ENCODE measurements at places on chromosomes 13 and 19.

- no peak overlapping the region for H3K4me3 ChIP-seq
- no peak overlapping the region for H3K27ac ChIP-seq
- no peaks in the 10 kb centered on the region for H3K36me3 ChIP-seq
These were observed 1.6 kb upstream of the PTGIR start for GRCh38 chr19:46626446-46626845.

DNA sequence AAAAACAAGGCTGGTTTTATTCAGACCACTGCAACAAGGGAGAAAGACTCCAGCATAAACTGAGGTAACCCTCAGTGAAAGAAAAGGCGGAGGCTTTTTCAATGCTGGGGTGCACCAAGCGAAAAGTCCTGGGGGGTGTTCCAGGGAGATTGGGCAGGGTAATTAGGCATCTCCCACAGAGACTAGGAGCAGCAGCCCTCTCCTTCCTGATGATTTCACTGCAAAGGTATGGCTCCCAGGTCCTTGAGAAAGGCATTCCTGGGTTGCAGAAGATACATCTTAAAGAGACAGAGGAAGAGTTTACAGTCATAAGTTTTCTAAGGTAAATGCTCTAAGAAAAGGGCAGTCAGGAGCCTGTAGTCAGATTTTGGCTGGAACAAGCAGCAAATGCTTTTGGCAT, 412.0 kb downstream of the FOXO1 start:
- no peaks in the 10 kb centered on the region for H3K4me1 ChIP-seq
- no peak overlapping the region for H3K4me3 ChIP-seq
- H3K27ac ChIP-seq = no peak overlapping the region
- H3K36me3 ChIP-seq = no peaks in the 10 kb centered on the region
- H3K27me3 ChIP-seq = no peaks in the 10 kb centered on the region

DNA sequence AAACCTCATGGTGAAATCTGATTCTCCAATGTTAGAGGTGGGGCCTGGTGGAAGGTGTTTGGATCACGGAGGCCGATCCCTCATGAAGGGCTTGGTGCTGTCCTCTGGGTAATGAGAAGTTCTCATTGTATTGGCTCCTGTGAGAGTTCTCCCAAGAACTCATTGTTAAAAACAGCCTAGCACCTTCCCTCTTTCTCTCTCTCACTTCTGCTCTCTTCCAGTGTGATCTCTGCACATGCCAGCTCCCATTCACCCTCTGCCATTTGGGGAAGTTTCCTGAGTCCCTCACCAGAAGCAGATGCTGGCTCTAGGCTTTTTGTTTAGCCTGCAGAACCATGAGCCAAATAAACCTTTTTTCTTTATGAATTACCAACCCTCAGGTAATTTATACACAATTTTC, 3.1 kb upstream of the SUCLA2 start:
- peak; percentile 39 for DNase-seq
- peaks cover 37% of the 10 kb centered on the region for H3K4me1 ChIP-seq
- no peaks in the 10 kb centered on the region for H3K36me3 ChIP-seq
- peak overlapping the region; percentile 90 for H3K27ac ChIP-seq
- H3K4me3 ChIP-seq = no peak overlapping the region

DNA sequence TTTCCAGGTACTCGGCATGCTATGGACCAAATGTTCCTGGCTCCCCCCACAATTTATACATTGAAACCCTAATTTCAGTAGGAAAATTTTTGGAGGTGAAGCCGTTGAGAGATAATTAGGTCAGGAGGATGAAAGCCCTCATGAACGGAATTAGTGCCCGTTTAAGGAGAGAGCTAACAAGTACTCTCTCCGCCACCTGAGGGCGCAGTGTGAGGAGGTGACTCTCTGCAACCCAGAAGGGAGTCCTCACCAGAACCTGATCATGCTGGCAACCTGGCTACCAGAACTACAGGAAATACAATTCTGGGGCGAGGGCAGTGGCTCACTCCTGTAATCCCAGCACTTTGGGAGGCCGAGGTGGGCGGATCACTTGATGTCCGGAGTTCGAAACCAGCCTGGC, 397.8 kb downstream of the SLITRK5 start:
- H3K4me3 ChIP-seq = no peak overlapping the region
- no peak overlapping the region for H3K27ac ChIP-seq
- no peaks in the 10 kb centered on the region for H3K27me3 ChIP-seq

- H3K27me3 ChIP-seq = peaks cover 20% of the 10 kb centered on the region
- peak within 1 kb of the TSS; percentile 85 for H3K4me3 ChIP-seq
- DNase-seq = peak; percentile 84
- H3K36me3 ChIP-seq = no peaks in the 10 kb centered on the region
- no peak within 1 kb of the TSS for H3K27ac ChIP-seq
- H3K4me1 ChIP-seq = peaks cover 14% of the 10 kb centered on the region
These were observed at the start of gene SERP2 for GRCh38 chr13:44373601-44374347. Gene SERP2 (plus strand): TSS chr13:44373824. CDS start chr13:44374026, 202 bp downstream.

GRCh38 chr13:59885076-59885475, 278.7 kb downstream of the DIAPH3 start:
- no peak overlapping the region for H3K4me3 ChIP-seq
- no peaks in the 10 kb centered on the region for H3K27me3 ChIP-seq
- H3K4me1 ChIP-seq = no peaks in the 10 kb centered on the region
- no peak for DNase-seq
- H3K36me3 ChIP-seq = no peaks in the 10 kb centered on the region

GRCh38 chr13:24644036-24644435, 36.2 kb upstream of the ATP12A start:
- H3K27me3 ChIP-seq = no peaks in the 10 kb centered on the region
- H3K27ac ChIP-seq = no peak overlapping the region
- no peak overlapping the region for H3K4me3 ChIP-seq
- no peaks in the 10 kb centered on the region for H3K4me1 ChIP-seq

GRCh38 chr13:110352735-110353134, 45.7 kb downstream of the COL4A2 start:
- H3K36me3 ChIP-seq = no peaks in the 10 kb centered on the region
- no peak overlapping the region for H3K27ac ChIP-seq
- no peak overlapping the region for H3K4me3 ChIP-seq
- H3K27me3 ChIP-seq = no peaks in the 10 kb centered on the region

DNA sequence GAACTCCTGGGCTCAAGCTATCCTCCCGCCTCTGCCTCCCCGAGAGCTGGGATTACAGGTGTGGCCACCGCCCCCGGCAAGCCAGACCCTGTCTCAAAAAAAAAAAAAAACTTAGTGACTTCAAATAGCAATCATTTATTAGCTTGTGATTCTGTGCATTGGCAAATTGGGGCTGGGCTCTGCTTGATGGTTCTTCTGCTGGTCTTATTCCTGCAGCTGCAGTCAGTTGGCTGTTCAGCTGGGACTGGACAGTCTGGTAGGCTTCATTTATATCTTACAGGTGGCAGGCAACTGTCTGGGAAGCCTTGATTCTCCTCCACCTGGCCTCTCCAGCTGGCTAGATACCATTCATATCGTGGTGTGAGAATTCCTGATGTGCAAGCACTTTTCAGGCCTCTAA, 7.4 kb downstream of the DHDH start:
- no peak for DNase-seq
- no peak overlapping the region for H3K4me3 ChIP-seq
- no peaks in the 10 kb centered on the region for H3K4me1 ChIP-seq
- H3K27me3 ChIP-seq = no peaks in the 10 kb centered on the region

GRCh38 chr13:96417939-96418685, 328.2 kb downstream of the HS6ST3 start:
- no peaks in the 10 kb centered on the region for H3K36me3 ChIP-seq
- no peaks in the 10 kb centered on the region for H3K27me3 ChIP-seq
- H3K4me3 ChIP-seq = no peak overlapping the region
- peaks cover 22% of the 10 kb centered on the region for H3K4me1 ChIP-seq
- no peak overlapping the region for H3K27ac ChIP-seq
- DNase-seq = no peak

DNA sequence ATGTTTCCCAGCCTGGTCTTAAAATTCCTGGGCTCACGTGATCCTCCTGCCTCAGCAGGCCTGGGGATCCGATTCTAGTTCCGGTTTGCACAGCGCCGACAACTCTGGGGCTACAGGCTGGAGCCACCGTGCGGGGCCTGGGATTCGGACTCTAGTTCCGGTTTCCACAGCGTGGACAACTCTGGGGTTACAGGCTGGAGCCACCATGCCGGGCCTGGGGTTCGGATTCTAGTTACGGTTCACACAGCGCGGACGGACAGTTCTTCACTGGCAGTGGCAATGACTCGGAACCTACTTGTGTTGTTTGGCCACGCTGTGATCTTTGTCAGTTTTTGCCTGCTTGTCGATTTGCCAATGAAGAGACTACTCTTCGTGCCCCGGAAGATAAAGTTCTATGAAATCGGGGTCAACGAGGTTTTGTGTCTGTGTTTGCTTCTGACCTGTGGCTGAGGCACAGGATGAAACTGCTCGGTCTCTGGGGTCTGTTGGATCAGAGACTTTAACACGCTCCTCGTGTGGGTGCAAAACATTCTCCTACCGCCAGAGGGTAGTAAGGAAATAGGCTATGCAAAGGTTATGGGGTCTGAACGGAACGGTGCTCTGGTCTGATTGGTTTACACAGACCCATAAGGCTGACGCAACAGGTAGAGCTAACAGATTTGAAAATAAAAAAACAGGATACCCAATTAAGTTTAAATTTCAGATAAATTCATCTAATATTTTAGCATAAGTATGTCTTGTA, 12.1 kb upstream of the ZSCAN1 start:
- no peak overlapping the region for H3K4me3 ChIP-seq
- DNase-seq = peak; percentile 98
- no peaks in the 10 kb centered on the region for H3K4me1 ChIP-seq
- H3K36me3 ChIP-seq = no peaks in the 10 kb centered on the region

- H3K36me3 ChIP-seq = no peaks in the 10 kb centered on the region
- no peak overlapping the region for H3K27ac ChIP-seq
- H3K4me1 ChIP-seq = no peaks in the 10 kb centered on the region
- no peak overlapping the region for H3K4me3 ChIP-seq
- peak; percentile 3 for DNase-seq
These were observed 130.1 kb upstream of the ZNF91 start for GRCh38 chr19:23525276-23525852.

GRCh38 chr13:20721454-20722357, 18.2 kb downstream of the IL17D start:
- no peaks in the 10 kb centered on the region for H3K4me1 ChIP-seq
- H3K27ac ChIP-seq = no peak overlapping the region
- peak overlapping the region; percentile 76 for H3K4me3 ChIP-seq

- DNase-seq = peak; percentile 78
- H3K27me3 ChIP-seq = no peaks in the 10 kb centered on the region
- no peak overlapping the region for H3K27ac ChIP-seq
- no peaks in the 10 kb centered on the region for H3K36me3 ChIP-seq
- no peaks in the 10 kb centered on the region for H3K4me1 ChIP-seq
These were observed 12.3 kb upstream of the ZNF180 start for GRCh38 chr19:44512326-44513298.

DNA sequence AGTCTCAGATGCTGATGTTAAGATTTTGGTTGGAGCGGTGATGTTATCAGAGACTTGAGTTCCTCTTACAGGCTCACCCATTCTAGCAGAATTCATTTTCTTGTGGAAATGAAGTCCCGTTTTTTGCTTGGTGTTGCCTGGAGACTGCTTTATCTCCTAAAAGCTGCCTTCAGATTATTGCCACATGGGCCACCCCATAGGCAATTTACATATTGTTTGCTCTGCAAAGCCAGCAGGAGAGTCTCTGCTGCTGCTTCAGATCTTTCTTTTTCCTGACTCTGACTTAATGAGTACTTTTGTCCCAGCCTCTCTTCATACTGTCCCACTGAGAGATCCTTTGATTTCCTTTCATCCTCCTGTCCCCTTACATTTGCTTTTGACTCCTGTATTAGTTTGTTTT, 114.6 kb downstream of the TDRD3 start:
- peaks cover 4% of the 10 kb centered on the region for H3K36me3 ChIP-seq
- DNase-seq = peak; percentile 4
- no peak overlapping the region for H3K4me3 ChIP-seq
- H3K4me1 ChIP-seq = peaks cover 14% of the 10 kb centered on the region
- no peaks in the 10 kb centered on the region for H3K27me3 ChIP-seq

- no peak overlapping the region for H3K4me3 ChIP-seq
- no peak overlapping the region for H3K27ac ChIP-seq
- no peaks in the 10 kb centered on the region for H3K27me3 ChIP-seq
- DNase-seq = peak; percentile 82
- peaks cover 3% of the 10 kb centered on the region for H3K4me1 ChIP-seq
These were observed 635.4 kb upstream of the ARGLU1 start for GRCh38 chr13:107203146-107203847.

DNA sequence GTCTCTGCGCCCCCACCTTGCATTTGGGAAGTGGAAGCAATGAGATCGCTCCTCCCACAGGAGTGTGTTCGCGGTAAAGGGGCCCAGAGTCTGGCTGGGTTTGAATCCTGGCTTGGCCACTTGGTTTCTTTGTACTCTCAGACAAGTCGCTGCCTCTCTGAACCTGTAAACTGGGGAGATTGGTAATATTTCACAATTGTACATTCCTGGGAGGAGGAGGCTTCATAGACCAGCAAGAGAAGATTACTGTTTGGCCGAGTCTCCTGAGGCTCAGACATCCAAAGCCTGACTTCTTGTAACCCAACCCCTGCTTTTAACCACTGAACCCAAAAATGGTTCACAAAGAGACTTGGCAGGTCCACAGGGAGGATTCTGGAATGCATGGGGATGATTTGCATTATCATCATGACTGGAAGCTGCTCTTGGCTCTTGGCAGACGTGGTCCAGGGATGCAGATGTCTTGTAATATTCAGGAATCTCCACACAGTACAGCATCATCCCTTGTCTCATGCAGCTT, 13.6 kb upstream of the STRN4 start:
- no peaks in the 10 kb centered on the region for H3K36me3 ChIP-seq
- H3K27ac ChIP-seq = no peak overlapping the region
- peak; percentile 54 for DNase-seq
- no peaks in the 10 kb centered on the region for H3K27me3 ChIP-seq
- peaks cover 5% of the 10 kb centered on the region for H3K4me1 ChIP-seq
- H3K4me3 ChIP-seq = no peak overlapping the region

DNA sequence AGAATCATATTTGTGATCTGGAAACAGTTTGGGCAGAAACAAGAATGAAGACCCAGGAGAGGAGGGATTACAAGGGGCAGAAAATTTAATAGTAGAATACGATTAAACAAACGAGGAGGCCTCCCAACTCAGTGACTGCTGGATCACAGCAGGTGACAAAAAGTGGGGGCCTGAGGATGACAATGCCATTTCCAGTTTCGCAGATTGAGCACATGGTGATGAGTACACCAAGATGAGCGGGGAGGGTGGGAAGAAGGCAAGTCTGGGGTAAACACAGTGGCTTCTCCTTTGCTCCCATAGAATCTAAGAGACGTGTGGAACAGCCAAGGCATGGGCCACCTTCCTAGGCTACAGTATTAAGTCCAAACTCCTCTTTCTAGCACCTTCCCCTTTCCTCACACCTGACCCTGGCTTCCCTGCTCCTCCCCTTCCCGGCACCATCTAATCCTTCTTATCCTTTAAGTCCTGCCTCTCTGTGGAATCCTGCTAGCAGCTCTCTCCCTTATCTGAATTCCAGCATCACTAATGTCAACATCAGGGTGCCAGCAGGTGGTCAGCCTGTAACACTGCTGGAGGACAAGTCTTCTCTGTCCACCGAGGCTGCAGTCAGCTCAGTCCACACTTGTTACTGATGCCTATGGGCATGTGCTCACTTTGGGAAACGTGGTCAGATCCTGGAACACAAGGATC, 13.5 kb downstream of the ATP7B start:
- peaks cover 26% of the 10 kb centered on the region for H3K4me1 ChIP-seq
- no peaks in the 10 kb centered on the region for H3K36me3 ChIP-seq
- no peak overlapping the region for H3K4me3 ChIP-seq
- H3K27me3 ChIP-seq = no peaks in the 10 kb centered on the region
- DNase-seq = peak; percentile 63
